Central memory CD8-positive, alpha-beta T cell (primary cell): ENCODE measurements at places on chromosomes 1 and 21.

DNA sequence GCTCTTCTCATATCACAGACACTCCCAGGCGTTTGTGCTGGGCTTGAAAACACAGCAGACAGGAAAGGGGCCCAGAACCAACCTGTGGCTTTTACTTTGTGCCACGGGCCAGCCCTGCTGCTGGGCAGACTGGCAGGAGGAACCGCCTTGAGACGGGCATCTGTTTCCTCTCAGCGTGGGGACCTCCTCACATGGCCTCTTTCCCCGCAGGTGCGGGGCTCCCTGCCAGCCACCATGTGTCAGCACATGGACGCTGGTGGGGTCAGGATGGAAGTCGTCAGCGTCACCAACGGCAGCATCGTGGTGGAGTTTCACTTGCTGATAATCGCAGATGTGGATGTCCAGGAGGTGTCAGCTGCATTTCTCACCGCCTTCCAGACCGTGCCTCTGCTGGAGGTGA is 47.8 kb downstream of the UMODL1 start:
- peaks cover 11% of the 10 kb centered on the region for H3K4me1 ChIP-seq
- no peak overlapping the region for H3K27ac ChIP-seq
- no peak for DNase-seq
- H3K27me3 ChIP-seq: peaks cover 75% of the 10 kb centered on the region

DNA sequence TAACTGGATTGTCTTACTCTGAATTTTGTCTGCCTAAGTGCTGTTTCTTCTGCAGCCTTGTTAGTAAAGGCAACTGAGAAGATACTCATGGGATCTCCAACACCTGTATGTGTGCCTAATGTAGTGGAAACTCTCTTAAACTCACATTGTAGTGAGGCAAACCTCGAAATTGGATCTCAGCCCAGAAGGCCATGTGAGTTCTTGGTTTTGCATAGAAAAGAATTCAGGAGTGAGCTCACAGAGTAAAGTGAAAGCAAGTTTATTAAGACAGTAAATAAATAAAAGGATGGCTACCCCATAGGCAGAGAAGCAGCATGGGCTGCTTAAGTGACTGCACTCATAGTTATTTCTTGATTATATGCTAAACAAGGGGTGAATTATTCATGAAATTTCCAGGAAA is 1344.7 kb downstream of the NCAM2 start:
- no peaks in the 10 kb centered on the region for H3K27me3 ChIP-seq
- no peak overlapping the region for H3K4me3 ChIP-seq
- no peak overlapping the region for H3K27ac ChIP-seq
- no peaks in the 10 kb centered on the region for H3K36me3 ChIP-seq

DNA sequence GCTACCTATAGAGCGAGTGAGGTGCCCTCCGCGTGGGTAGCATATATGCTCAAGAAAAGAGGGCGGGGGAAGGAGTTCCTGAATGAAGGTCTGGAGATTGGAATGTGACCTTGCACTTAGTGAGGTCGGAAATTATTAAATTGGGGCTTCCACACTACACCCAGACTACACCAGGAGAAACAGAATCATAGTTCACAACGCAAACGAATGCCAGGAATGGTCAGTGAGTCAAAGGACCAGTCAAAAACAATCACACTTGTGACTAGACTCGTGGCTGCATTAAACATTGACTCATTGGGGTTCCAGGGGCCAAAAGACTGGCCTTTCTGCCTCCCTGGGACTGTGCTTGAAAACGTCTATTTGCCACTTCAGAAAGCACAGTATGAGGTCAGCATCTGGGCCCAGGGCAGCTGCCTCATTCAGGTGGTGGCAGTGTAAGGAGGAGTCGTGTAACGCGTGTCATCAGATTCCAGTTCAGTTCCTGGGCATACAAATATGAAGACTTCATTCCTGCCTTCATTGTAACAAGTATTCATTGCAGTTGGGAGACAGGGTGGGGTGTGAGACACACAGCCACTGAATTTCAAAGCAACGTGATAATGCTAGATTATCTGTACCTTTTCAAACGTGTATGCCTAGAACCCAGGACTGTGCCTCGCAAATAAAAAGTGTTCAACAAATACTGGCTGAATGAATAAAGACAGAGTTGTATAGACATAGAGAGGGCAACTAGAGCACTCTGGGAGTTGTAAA is at the start of gene YOD1:
Gene YOD1 (minus strand): TSS at position 18 of the 753 bp plus-strand sequence. CDS start 178 bp downstream, outside the sequence.
- H3K36me3 ChIP-seq: peaks cover 29% of the 10 kb centered on the region
- peak within 1 kb of the TSS; percentile 100 for H3K4me3 ChIP-seq
- H3K27ac ChIP-seq: peak within 1 kb of the TSS; percentile 98
- H3K4me1 ChIP-seq: peaks cover 52% of the 10 kb centered on the region
- H3K27me3 ChIP-seq: peaks cover 3% of the 10 kb centered on the region
- no peak for DNase-seq

- H3K4me3 ChIP-seq: no peak overlapping the region
- no peak overlapping the region for H3K27ac ChIP-seq
- H3K27me3 ChIP-seq: no peaks in the 10 kb centered on the region
- H3K4me1 ChIP-seq: peaks cover 12% of the 10 kb centered on the region
- DNase-seq: no peak
- H3K36me3 ChIP-seq: peaks cover 32% of the 10 kb centered on the region
Measured at GRCh38 chr21:41802684-41803083, 35.8 kb upstream of the RIPK4 start.

- no peaks in the 10 kb centered on the region for H3K4me1 ChIP-seq
- H3K27me3 ChIP-seq: peaks cover 9% of the 10 kb centered on the region
- no peak overlapping the region for H3K27ac ChIP-seq
- no peak for DNase-seq
- H3K36me3 ChIP-seq: no peaks in the 10 kb centered on the region
Measured at GRCh38 chr1:115701090-115701489, 59.3 kb downstream of the VANGL1 start.

- no peak for DNase-seq
- no peak overlapping the region for H3K4me3 ChIP-seq
- peaks cover 45% of the 10 kb centered on the region for H3K27me3 ChIP-seq
- H3K36me3 ChIP-seq: no peaks in the 10 kb centered on the region
- H3K4me1 ChIP-seq: no peaks in the 10 kb centered on the region
- H3K27ac ChIP-seq: no peak overlapping the region
Measured at GRCh38 chr1:86756062-86756406, 51.7 kb downstream of the SH3GLB1 start.
